ENCODE measurements at places on chromosomes 7 and 10. TPM values are rescaled to one million over a fixed set of nuclear protein-coding genes. Genes with fewer than 3 reads are reported as not detected.

The RBP3 gene
- polyA plus RNA-seq: 0.16 TPM

The AMPH gene
- polyA plus RNA-seq: 16.2 TPM

The FFAR4 gene
- polyA plus RNA-seq: not detected

The OGDH gene
- 88.9 TPM for polyA plus RNA-seq

The GFRA1 gene
- 24.9 TPM for polyA plus RNA-seq

The SNX8 gene
- polyA plus RNA-seq: 36.4 TPM

The PVRIG gene
- polyA plus RNA-seq: 12.5 TPM

The RGR gene
- polyA plus RNA-seq: not detected

The DRGX gene
- polyA plus RNA-seq: not detected

The PRKAR2B gene
- polyA plus RNA-seq: 37.7 TPM

The H2BK1 gene
- not detected for polyA plus RNA-seq

The TMED4 gene
- polyA plus RNA-seq: 130 TPM

The TRIM73 gene
- 13.5 TPM for polyA plus RNA-seq

The PNLIPRP2 gene
- not detected for polyA plus RNA-seq

The NFE2L3 gene
- 43.9 TPM for polyA plus RNA-seq

All from left renal cortex interstitium (tissue), 4 donors.